ENCODE measurements at places on chromosomes 3 and 15.

- DNase-seq, result no peak
These were observed 100.2 kb downstream of the TMCC1 start for GRCh38 chr3:129793319-129793718.

DNA sequence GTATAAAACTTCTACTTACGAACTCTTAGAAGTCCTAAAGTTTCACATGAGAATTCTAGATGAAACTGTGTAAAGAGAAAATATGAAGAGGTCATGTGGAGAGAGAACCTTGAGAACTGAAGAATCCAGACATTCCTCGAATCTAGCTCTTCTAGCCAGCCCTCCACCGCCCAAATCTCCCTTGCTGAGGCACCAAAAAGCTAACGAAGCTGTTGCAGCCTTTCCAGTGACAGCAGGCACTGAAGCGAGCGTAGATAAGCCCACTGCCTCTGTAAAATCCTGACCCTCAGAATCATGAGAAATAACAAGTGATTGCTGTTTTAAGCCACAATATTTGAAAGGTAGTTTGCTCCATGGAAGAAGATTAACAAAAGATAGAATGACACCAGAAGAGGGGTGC, 134.0 kb downstream of the GOLGA6L6 start:
- DNase-seq, result no peak

- DNase-seq, result peak; percentile 74
These were observed 69.2 kb upstream of the ICE2 start for GRCh38 chr15:60548101-60548500.

DNA sequence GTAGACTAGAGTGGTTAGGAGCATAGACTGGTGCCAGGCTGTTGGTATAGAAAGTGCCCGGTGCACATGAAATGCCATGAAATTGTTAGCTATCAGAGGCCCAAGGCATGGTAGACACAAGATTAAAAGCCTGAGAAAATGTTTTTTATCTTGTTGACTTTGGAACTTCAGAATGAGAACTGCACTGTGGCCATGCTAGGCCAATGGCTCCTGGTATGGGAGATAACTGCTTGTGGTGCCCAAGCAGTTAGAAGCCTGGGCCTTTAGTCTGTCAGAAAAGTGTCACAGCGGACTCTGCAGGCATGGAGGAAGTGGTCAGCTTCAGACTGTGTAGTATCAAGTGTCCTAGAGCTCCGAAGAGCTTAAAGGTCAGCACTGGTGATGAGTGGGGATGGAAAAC, 11.9 kb downstream of the FYCO1 start:
- no peak for DNase-seq

GRCh38 chr3:2876362-2876761, 233.8 kb downstream of the IL5RA start:
- no peak for DNase-seq

GRCh38 chr3:186577521-186577920, 7.0 kb downstream of the DNAJB11 start:
- DNase-seq, result no peak

GRCh38 chr15:90497376-90497775, 32.3 kb upstream of the CRTC3 start:
- DNase-seq, result no peak

- no peak for DNase-seq
These were observed 104.0 kb downstream of the TNIK start for GRCh38 chr3:171356251-171356650.

- DNase-seq, result no peak
These were observed 5.1 kb upstream of the CCR1 start for GRCh38 chr3:46213201-46213600.

DNA sequence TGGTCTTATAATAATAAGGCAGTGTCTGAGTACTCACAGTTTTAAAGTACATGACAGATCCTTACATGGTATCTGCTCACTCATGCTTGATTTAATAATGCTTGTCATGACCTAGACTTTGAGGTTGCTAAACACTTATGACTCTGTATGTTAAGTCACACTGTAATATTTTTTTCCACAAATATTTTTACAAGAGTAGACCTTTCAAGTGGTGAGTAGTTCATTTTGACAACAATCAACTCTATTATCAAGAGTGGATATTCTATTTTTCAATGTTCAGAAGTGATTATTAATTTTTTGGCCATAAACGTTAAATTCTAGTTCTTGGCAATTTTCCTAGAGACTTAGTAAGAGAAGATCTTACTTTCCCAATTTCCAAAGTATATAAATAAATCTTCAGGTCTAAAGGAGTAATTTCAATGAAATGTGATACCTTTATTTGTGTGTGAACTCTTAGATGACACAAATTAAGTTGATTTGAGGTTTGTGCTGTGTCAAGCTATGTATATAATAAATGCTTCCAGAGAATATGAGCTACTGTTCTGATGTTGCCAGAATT, 104.5 kb downstream of the NLGN1 start:
- no peak for DNase-seq

DNA sequence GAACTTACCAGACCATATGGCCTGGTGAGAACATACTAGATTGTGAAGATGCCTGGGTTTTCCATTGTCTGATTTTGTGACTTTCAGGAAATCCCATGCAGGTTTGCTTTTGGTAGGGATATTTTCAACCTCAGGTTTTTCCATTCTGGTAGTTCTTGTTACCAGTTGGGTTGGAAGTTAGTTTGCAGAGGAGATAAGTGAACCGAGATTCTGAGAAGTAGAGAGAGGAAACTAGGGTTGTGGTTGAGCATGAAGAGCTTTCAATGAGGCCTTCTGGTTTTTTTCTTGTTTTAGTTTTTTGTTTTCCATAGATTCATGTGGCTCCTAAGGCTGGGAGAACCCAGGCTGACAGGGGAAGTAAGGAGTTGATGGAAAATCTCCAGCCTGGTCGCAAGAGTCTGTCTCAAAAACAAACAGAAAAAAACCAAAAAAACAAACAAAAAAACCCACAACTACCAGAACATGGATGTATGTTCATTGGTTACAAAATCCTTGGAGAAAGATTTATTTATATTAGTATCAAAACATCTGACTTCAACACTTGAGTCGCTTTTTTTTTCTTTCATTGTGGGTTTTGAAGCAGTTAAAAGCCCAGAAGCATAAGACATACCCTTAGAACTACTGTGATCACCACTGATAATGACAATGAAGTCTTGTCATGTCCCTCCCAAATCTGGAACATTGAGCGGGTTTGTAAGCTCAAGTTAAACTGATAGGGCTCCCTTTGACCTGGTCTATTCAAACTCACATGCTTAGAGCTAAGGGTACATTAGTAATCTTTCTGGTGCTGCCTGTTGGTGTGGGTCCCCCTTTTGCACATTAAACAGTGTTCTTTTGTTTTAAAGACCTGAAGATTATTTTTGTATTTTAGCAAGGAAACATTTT, 3.2 kb downstream of the GPR171 start:
- no peak for DNase-seq

GRCh38 chr3:96958856-96959255, 144.5 kb downstream of the EPHA6 start:
- no peak for DNase-seq

DNA sequence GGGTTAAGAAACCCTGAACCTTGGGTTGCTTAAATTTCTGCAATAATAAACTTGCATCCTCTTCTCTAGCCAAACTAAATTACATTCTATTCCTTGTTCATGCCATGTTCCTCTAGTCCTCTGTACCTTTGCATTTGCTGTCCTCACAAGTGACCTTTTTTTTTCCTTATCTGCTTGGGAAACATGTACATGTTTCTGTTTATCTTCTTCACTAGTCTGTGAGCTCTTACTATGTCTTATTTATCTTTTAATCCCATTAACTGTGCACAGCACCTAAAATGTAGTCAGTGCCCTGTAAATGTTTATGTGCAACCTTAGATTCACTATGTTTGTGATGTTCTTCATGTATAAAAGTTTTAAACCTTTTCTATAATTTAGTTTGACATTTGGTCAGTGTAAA, 61.9 kb downstream of the REC114 start:
- DNase-seq, result no peak

DNA sequence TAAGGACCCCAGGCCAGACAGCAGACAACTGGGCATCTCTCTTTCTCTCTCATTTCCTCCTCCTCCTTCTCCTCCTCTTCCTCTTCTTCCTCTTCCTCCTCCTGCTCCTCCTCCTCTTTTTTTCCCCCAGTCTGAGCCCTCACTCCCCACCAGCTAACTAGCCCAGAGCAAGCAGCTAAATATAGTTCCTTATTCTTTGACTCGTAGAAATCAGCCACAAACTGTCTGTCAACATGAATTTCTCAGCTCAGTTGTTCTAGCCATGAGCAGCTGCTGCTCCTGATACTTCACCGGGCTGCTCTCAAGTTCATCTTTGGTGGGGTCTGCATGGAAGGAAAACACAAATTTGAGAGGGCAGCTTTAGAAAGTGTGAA, 19.2 kb upstream of the LOXL1 start:
- no peak for DNase-seq

DNA sequence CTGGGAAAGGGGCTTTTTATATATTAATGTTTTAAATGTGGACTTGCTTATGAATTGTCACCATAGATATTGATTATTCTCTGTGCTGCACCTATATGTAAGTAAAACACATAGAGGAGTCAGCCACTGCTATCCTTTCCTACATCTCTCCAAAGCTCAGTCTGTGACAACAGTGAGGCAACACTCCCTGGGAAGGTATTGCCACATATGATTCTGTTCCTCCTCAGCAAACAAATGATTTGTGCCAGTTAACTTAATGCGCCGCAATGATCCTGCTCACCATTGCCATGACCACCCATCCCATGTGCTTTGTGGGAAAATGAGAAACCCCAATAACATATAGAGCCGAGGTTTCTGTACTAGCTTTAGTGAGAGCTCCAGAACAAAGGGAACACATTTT, 75.1 kb upstream of the FBN1 start:
- DNase-seq, result no peak

DNA sequence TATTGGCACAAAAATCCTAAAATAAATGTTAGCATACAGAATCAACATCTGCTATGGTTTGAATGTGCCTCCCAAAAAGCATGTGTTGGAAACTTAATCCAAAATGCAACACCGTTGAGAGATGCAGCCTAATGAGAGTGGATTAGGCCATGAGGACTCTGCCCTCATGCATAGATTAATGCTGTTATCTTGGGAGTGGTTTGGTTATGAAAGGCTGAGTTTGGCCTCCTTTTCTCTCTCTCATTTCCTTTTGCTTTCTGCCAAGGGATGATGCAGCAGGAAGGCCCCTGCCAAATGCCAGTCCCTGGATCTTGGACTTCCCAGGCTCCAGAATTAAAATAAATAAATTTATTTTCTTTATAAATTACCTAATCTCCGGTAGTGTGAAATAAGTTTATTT, 49.4 kb downstream of the SYNM start:
- DNase-seq, result no peak

GRCh38 chr3:160409812-160410610, 10.6 kb downstream of the SMC4 start:
- no peak for DNase-seq

DNA sequence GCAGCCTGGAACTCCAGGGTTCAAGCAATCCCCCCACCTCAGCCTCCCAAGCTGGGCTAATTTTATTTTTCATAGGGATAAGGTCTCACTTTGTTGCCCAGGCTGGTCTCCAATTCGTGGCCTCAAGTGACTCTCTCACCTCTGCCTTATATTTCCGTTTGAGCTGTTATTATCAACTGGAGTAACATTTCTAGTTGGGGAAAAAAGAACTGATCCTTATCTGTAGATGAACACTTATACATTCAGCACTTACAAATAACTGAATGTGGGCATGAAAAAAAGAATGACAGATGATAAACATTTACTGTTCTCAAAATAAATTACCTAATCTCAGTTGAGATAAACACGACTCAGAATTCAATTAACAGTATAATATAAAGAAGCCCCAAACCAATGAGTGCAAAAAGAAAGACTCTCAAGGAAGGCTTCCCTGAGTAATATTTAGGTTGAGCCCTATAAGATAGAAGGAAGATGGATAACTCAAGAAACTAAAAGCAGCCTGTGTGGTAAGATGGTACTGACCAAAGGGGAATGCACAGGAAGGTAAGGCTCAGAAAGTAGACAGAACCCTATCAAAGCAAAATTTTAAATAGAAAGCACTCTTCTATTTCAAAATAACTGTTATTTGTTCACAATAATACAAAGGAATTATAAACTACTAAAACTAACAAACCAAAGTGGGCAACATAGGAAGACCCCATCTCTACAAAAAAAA, 11.8 kb downstream of the UBE3A start:
- DNase-seq, result no peak

- no peak for DNase-seq
These were observed 2.2 kb upstream of the NR2F2 start for GRCh38 chr15:96328181-96328876.

- DNase-seq, result peak; percentile 51
These were observed 73.4 kb downstream of the NUP210 start for GRCh38 chr3:13346481-13347389.

- DNase-seq, result peak; percentile 57
These were observed 73.0 kb downstream of the OXNAD1 start for GRCh38 chr3:16337856-16338540.

DNA sequence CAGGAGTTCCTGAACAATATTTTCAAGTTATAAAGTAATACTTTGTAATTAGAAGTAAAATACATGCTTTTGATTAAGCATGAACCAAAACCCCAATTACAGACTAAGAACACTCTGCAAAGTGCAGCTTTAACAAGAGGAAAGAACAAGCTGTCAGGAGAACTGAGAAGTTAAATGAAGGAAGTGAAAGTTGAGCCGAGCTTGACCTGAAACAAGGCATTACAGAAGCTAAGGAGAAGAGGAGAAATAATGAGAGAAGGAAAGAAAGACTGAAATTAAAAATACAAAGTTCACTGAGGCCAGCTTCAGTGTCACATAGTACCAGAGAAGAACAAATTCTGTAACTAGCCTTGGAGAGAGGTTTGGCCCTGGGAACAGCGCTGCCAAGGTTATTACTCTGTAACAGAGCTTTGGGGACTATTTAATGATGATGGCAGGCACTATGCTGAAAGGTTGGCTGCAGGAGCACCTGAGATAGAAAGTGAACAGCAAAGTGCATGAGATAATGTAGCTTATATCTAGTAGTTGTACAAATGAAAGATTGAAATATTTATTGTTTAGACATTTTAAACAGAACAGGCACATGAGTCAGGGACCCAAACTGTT, 241.9 kb upstream of the PEX5L start:
- peak; percentile 23 for DNase-seq

GRCh38 chr3:27031476-27031875, 337.7 kb downstream of the NEK10 start:
- DNase-seq, result no peak

GRCh38 chr3:41629986-41630385, 331.9 kb downstream of the ULK4 start:
- no peak for DNase-seq

GRCh38 chr15:64850778-64851502, 9.2 kb downstream of the PLEKHO2 start:
- DNase-seq, result no peak

- no peak for DNase-seq
These were observed 26.8 kb downstream of the SLITRK3 start for GRCh38 chr3:165169368-165169767.

DNA sequence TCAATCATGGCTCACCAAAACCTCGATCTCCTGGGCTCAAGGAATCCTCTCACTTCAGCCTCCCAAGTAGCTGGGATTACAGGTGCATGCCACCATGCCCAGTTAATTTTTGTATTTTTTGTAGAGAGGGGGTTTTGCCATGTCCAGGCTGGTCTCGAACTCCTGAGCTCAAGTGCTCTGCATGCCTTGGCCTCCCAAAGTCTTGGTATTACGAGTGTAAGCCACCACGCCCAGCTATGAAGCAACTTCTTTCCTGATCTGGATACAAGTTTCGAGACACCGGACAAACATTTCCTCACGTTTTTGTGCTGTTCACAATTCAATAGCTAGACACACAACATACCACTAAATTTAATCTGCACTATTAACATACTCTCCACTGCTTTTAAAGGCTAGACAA, 3.4 kb upstream of the SYNM start:
- no peak for DNase-seq

GRCh38 chr3:32592011-32592410, 21.4 kb upstream of the DYNC1LI1 start:
- DNase-seq, result no peak
